ENCODE measurements at places on chromosomes 2 and 18.

- peak; percentile 55 for DNase-seq
Observed at GRCh38 chr2:239991689-239992314, 33.3 kb downstream of the NDUFA10 start.

GRCh38 chr2:17517481-17518211, 594 bp downstream of the RAD51AP2 start:
- no peak for DNase-seq

GRCh38 chr2:16591370-16591933, 74.2 kb downstream of the CYRIA start:
- DNase-seq: no peak

DNA sequence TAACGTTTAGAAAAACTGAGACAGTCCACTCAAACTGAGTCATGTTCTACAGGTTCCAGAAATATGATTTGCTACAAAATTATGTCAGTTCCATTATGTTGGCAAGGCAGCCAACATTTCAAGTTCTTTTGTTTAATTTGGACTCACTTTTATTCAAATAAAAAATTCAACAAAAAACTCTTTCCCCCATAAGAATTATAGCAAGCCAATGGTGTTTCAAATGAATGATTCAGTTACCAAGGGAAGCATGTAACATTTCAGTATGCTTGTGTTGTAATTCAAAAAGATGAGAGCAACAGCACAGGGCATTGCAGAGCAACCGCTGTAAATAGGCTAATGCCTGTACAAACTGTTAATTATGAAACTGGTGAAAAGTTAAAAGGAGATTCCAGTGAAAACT, 140.8 kb downstream of the FIGN start:
- DNase-seq: no peak

DNA sequence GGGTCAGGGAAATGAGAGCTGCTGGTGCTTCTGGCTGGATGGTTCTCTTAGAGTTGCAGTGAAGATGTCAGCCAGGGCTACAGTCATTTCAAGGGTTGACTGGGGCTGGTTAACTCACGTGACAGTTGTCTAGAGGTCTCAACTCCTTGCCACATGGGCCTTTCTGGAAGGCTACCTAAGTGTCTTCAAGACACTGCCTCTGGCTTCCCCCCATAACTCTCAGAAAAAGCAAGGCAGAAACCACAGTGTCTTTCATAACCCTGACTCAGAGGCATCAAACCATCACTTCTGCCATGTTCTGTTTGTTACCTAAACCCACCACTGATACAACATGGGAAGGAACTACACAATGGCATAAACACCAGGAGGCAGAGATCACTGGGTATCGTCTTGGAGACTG, 828.9 kb downstream of the EPHA4 start:
- no peak for DNase-seq

GRCh38 chr2:239809391-239809790, 215.8 kb downstream of the NDUFA10 start:
- no peak for DNase-seq

GRCh38 chr2:16386031-16386430, 279.6 kb downstream of the CYRIA start:
- no peak for DNase-seq

DNA sequence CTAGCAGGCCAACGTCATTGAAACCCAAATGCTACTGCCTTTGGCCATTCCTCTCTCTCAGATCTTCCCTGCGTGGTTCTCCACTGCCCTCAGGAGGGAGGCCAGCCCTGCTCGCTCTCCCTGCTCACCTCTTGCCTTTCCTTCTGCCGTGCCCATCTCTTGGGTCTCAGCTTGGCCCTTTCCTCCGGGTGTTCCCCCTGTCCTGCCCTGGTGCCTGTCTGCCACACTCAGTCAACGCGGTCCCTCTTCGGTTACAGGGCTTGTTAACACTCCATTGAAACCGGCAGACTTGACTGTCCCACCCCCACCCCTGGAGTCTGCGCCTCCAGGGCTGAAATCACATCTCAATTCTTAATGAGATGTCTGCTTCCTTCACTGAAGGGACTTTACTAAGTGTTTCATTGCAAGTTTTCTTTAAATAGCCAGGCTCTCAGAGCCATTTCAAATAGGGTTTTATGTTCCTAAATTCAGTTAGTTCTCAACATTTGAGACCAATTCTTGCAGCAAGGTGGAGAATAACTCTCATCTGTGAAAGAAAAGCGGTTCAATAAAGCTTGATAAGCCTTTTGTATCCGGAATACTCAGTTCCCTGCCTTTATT, 237.6 kb downstream of the DYSF start:
- no peak for DNase-seq

DNA sequence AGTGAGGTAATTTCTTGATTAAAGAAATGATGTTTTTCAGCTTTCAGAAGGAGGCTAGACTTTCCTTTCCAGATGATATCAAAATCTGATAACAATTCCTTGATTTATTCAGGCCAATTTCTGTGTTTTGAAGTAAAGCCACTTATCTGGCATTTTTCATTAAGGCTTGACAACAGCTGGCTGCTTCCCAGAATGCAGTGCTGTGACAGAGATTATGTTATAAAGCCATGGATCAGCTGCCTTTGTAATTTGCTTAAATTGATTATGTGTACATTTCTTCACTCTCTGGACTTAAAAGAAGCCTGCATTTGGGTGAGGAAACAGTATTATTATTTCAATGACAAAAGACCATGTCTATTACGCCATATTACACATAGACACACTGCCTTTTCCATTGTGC, 136.0 kb downstream of the PLCL1 start:
- DNase-seq: no peak

GRCh38 chr2:54176577-54176976, 61.2 kb downstream of the ACYP2 start:
- DNase-seq: no peak

GRCh38 chr18:40841467-40841866, 1113.6 kb upstream of the PIK3C3 start:
- DNase-seq: no peak

GRCh38 chr2:238973038-238973739, 125.3 kb downstream of the TWIST2 start:
- DNase-seq: no peak

GRCh38 chr18:7727361-7728076, 160.4 kb downstream of the PTPRM start:
- DNase-seq: no peak

- no peak for DNase-seq
Observed at GRCh38 chr18:59040770-59041148, 98.9 kb upstream of the SEC11C start.

DNA sequence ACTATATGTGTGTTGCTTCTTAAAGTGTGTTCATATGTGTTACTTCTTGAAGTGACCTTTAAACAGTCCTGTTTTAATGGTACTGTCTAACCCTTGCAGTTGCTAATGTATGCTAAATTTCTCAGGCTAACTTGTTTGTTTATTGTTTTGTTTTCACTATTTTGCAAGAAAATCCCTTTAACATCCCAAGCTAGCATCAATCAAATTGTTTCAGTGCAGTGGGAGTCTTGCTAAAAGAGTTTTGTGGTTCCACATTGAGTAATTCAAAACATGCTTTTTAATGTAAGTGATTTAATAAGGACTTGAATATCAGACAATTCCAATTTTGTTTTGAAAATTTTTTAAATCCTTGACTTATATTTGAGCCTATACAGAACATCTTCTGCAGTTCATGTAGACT, 3.6 kb downstream of the SH3RF3 start:
- no peak for DNase-seq

DNA sequence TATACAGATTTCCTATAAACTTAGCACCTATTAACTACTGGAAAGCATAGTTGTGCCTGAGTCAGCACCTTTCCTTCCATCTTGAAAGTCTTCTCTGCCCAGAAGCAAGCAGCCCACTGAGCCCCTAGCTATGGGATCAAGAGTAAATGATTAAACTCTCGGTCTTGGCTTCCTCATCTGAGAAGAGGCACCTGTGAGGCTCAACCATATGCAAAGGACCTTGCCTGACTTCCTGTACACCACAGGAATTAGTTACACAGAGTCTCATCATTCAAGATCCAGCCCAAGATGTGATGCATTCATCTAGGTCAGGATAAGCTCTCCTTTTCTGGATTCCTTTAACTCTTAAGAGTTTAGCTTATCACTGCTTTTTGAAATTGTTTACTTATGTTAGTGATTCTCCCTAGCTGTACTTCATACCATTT, 96.0 kb downstream of the CDH2 start:
- DNase-seq: no peak

- DNase-seq: no peak
Observed at GRCh38 chr2:18119883-18120282, 241.4 kb downstream of the KCNS3 start.

DNA sequence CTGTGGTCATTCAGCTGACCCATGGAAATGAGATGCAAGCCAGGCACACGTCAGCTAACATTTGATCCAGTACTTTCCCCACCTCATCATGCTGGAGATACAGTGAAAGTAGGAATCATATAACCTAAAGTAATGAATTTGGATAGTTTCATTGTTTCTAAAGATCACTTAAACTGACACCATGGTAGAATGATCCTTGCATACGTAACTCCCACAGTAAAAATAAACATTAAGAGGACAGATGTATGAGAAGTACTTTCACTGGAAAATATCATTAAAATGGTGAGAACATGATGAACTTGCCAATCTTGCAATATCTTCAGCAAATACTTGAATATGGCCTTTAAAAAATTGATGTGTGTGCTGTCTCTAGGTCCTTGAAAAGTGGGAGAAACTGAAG, 85.4 kb downstream of the MAIP1 start:
- no peak for DNase-seq

DNA sequence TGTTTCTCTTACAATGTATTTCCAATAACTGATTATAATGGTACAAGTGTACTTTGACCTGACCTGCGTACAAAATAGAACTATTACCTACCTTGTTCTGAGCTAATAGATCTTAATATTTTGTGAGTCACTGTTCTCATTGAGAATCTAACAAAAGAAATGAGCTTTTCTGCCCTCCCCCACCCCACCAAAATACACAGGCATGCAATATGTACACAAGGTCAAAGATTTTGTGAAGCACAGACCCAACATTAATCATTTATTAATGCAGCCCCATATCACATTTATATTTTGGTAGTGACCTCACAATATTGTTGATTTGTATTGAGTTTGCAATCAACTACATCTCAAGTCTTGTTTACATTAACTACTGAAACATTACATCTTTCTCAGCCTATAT, 86.5 kb downstream of the CDH20 start:
- DNase-seq: no peak

DNA sequence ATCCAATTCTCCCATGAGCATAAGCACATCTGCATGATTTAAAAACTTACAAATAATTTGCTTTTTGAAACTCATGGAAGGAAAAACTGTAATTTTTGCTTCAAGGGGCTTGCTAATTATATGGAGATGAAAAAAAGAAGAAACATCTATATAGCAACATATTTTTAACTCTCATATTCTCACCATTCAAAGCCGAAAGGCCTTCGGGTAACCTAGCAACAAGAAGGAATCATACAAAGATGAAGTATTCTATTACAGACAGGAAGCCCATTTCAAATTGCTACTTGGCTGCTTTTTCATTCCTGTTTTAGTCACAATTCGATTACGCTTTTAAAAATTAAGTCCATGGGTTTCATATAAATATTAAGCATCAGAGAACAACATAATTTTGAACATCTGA, 39.2 kb upstream of the RNU4ATAC start:
- DNase-seq: no peak

- no peak for DNase-seq
Observed at GRCh38 chr2:205580212-205580987, 101.9 kb upstream of the NRP2 start.

- DNase-seq: no peak
Observed at GRCh38 chr2:10196110-10196892, 73.8 kb downstream of the RRM2 start.

DNA sequence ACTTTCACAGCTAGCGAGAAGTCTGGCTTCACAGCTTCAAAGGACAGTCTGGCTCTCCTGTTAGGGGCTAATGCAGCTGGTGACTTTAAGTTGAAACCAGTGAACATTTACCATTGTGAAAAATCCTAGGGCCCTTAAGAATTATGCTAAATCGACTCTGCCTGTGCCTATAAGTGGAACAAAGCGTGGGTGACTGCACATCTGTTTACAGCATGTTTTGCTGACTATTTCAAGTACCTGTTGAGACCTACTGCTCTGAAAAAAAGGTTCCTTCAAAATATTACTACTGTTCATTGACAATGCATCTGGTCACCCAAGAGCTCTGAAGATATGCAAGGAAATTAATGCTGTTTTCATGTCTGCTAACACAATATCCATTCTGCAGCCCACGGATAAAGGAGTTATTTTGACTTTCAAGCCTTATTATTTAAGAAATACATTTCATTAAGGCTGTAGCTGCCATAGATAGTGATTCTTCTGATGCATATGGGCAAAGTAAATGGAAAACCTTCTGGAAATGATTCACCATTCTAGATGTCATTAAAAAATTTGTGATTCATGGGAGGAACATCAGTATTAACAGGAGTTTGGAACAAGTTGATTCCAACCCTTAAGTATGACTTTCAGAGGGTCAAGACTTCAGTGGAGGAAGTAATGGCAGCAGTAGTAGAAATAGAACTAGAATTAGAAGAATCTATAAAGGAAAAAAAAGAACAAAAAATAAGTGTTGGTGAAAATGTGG, 48.9 kb downstream of the POLR1A start:
- no peak for DNase-seq

GRCh38 chr2:45631955-45632354, 19.5 kb upstream of the PRKCE start:
- no peak for DNase-seq

DNA sequence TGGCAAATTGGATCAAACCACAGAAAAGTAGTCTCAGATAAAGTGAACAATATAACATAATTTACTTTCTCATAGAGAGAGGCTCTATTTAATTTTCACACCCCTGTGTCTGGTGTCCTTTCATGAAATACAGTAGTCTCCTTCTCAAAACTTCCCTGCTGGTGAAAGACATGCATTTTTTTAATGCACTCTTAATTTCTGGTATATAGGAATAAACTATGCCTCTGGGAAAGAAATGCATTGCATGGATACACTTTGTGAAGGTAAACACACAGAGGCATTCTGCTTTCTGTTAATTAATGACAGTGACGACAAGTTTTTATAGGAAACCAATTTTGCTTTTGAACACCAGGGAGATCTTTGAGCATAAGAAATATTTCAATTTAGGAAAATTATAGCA, 24.1 kb upstream of the TMEM178A start:
- no peak for DNase-seq

- no peak for DNase-seq
Observed at GRCh38 chr2:240903191-240904060, 2.7 kb upstream of the CROCC2 start.

- DNase-seq: no peak
Observed at GRCh38 chr2:135169900-135170753, 118.0 kb downstream of the RAB3GAP1 start.

Measured in CD4-positive, alpha-beta T cell treated with Interleukin-10 for 1 hour (primary cell).